Fibroblast of the aortic adventitia (primary cell): ENCODE measurements at places on chromosomes 16 and 17. TPM values are rescaled to one million over a fixed set of nuclear protein-coding genes. Genes with fewer than 3 reads are reported as not detected.

GRCh38 chr17:16243385-16243784 lies 26.4 kb downstream of the PIGL start:
- no peak for DNase-seq

GRCh38 chr17:11565591-11565990 lies 32.7 kb upstream of the DNAH9 start:
- DNase-seq: no peak

DNA sequence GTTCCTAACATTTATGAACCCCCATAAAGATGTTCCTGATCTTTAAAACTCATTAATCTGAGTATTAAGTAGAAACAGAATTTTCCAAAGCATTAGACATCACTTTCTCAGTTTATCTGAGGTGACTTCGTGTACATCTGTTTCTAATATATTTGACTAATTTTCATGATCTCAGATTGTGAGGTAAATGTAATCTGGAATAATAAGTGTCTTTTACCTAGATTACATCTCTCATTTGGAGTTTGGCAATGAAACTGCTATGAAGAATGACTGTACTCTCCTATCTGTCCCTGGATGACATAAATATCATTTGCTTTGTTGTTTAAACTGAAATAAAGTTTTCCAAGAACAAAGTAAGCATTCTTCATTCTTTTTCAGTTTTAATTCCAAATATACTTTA lies 55.3 kb downstream of the GDPD1 start:
- DNase-seq: no peak

GRCh38 chr16:72022127-72022526 lies 13.6 kb downstream of the DHODH start:
- DNase-seq: no peak

GRCh38 chr16:82660075-82660645 lies 33.4 kb downstream of the CDH13 start:
- DNase-seq: peak; percentile 74

DNA sequence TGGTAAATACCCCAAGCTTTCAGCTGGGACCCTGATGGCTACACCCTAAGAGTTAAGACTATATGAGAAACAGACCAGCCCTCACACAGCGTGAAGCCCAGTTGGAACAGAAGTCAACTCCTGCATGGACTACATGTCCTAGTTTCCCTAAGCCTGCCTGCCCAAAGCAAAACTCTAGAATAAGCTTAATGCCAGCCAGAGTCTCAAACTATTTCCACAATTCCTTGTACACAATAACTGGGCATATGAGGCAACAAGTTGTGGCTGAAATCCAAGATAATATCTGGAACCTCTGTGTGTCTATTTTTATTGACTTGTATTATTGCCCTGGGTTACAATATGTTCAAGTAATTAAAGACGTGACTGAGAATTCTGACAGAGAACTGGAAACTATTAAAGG lies 19.4 kb downstream of the MYH10 start:
- DNase-seq: peak; percentile 74

- no peak for DNase-seq
Observed at GRCh38 chr17:70872103-70872502, 702.8 kb downstream of the KCNJ2 start.

DNA sequence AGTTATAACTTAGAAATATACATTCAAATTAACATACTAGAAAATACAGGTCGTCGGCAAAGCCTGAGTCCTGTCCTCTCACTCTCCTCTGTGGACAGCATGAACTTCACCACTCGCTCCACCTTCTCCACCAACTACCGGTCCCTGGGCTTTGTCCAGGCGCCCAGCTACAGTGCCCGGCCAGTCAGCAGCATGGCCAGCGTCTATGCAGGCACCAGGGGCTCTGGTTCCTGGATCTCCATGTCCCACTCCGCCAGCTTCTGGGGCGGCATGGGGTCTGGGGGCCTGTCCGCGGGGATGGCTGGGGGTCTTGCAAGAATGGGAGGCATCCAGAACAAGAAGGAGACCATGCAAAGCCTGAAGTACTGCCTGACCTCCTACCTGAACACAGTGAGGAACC lies 319.4 kb downstream of the ZFHX3 start:
- DNase-seq: no peak

DNA sequence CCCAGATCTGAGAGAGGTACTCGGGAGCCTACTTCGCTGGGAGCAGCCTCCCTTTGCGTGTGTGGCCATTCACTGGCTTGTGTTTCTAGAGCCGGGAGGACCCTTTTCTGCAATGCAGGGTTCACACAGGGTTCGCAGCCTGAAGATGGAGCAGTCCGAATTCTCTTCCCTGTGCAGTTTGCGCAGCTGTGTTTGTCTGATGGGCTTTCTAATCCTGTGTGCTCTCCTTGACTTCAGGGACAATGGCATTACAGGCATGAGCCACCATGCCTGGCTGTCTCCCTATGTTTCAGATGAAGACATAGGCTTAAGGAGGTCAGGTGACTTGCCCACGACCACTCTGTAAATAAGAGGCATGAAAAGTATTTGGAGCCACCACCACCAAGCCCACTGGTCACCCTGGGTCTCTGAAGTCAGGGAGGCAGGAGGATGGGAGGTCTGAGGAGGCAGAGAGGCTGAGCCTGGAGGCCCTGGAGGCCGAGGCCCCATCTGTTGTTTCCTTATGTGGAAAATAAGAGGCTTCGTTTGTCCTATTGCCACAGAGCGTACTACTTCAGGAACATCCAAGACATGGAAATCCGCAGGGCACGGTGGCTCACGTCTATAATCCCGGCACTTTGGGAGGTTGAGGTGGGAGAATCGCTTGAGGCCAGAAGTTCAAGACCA lies 5.0 kb upstream of the STH start:
- DNase-seq: no peak

DNA sequence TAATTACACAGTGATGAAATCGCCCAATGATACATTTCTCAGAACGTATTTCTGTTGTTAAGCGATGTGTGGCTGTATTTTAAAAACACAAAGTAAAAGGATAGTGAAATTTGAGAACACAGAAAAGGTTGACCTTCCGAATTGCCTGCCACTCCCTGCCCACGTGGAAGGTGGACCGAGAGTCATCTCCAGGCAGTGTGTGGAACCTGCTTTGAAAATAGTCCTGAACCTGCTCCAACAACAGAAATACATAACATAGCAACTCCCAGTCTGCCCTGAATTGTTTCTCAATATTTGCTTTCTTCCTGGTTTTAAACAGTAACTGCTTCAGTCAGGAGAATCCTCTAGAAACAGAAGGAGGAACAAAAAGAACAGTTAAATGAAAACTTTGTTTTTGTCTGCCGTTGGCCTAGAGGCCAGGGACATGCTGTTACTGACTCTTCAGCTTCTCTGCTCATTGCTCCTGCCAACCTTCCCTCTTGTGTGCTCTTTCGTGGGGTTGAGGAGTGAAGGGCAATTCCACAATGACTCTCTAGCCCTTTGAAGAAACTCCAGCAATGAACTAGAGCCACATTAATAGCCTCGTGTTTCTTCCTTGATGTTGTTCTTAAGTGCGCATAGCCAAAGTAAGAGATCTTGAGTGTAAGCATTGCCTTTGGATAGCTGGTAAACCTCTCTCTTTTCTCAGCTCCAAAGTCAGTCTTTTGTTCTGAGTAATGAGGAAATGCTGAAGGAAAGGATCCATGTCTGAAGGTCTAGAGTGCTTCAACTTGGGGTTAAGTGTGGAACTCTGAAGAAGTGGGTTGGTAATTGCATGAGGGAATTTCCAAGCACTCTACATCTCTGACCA lies 452.5 kb upstream of the CCL2 start:
- DNase-seq: no peak

DNA sequence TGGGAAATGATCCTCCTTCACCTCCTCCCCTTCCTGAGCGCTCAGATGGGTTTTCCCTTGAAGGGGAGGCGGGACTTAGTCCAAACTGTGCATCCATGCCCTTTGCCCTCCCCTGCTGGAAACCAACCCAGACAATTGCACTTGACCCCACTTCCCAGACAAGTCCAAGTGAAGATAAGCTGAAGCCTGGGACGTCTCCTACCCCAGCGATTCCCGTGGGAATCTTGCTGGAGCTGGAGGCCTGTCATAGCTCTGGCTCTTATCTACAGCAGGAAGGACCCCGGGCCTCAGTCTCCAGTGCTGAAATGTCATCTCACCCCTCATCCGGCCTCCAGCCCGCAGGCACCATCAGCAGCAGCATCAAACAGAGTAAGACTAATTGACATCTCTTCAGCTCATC lies 6.5 kb upstream of the NGFR start:
- no peak for DNase-seq

DNA sequence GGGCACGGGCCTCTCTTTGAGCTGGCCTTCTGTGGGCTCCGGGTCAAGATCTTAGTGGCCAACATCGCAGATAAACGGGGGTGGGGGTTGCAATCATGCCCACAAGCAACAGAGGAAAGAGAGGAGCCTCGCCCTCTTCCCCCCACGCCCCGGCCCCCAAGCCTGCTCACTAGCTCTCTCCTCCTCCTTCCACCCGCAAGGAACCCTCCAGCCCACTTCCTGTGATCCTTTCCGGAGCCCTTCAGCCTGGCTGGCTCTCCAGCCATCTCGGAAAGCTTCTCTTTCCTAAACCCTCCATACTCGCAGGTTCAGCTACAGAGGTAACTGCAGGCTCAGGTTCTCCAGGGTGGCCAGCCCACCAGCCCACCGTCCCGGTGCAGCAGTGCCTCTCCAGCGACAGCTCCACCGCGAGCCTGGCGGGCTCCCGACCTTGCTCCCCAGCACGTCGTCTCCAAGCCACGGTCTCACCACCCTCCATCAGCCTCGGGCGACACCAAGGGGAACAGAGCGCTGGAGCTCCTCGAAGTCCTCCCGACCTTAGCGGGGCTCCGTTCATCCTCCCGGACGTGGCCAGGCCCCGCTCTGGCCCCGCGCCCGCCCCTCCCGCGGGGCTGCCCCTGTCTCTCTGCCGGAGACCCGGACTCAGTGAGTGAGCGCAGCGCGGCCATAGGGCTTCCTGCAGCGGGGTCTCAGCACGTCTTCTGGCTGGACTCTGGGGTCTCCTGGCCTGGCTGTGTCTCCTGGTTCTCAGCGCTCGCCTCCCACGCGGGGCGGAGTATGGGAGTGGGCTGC lies 12.9 kb upstream of the ODF4 start:
- peak; percentile 12 for DNase-seq

Gene HIC1
- total RNA-seq: 36.4 and 57.6 TPM in 2 replicates

Gene PIRT
- total RNA-seq: not detected in 2 replicates

Gene MLKL
- total RNA-seq: 6.3 and 10.8 TPM in 2 replicates

Gene CACNG5
- not detected in 2 replicates for total RNA-seq
